ENCODE measurements at places on chromosomes 16 and 17. TPM values are rescaled to one million over a fixed set of nuclear protein-coding genes. Genes with fewer than 3 reads are reported as not detected.

- no peak for DNase-seq
- H3K36me3 ChIP-seq = no peaks in the 10 kb centered on the region
- H3K4me1 ChIP-seq = no peaks in the 10 kb centered on the region
- H3K27me3 ChIP-seq = no peaks in the 10 kb centered on the region
These were observed 88.2 kb downstream of the CHD9 start for GRCh38 chr16:53142823-53143568.

The KRT24 gene
- not detected for total RNA-seq

DNA sequence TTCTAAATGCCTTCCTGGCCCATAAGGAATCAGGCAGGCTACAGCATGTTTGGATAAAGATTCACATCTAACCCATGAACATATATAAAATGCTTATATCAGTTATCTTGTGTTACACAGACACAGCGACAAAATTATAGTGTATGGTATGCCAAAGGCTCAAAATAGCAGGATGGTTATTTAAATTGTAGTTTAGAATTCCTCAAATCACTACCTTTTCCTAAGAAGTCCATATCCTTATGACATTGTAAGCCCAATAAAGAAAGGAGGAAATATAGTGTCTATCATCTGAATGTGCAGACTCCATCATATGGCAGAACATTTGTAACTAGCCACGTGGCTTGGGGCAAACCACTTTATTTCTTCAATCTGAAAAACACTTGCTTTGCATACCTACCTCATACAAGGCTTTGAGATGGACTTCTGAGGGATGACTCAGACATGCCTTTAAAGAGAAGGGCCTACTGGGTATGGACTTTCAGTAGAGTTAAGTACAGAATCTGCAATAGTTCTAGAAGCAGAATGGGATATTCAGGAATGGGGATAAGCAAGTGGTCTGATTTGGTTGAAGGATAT, 12.1 kb upstream of the DHX8 start:
- H3K4me1 ChIP-seq = no peaks in the 10 kb centered on the region
- H3K4me3 ChIP-seq = no peak overlapping the region

GRCh38 chr17:42720996-42721583, 23.8 kb downstream of the EZH1 start:
- peak; percentile 33 for DNase-seq
- peaks cover 3% of the 10 kb centered on the region for H3K27me3 ChIP-seq
- H3K4me1 ChIP-seq = peaks cover 11% of the 10 kb centered on the region
- no peak overlapping the region for H3K27ac ChIP-seq
- peaks cover 25% of the 10 kb centered on the region for H3K36me3 ChIP-seq

GRCh38 chr17:16101440-16101839, 101.8 kb downstream of the TTC19 start:
- no peaks in the 10 kb centered on the region for H3K27me3 ChIP-seq
- H3K4me3 ChIP-seq = no peak overlapping the region
- no peaks in the 10 kb centered on the region for H3K4me1 ChIP-seq
- H3K27ac ChIP-seq = no peak overlapping the region
- DNase-seq = no peak
- H3K36me3 ChIP-seq = peaks cover 41% of the 10 kb centered on the region

GRCh38 chr16:23298290-23298915, 3.7 kb upstream of the SCNN1B start:
- H3K27ac ChIP-seq = no peak overlapping the region
- H3K4me1 ChIP-seq = peaks cover 6% of the 10 kb centered on the region
- H3K36me3 ChIP-seq = no peaks in the 10 kb centered on the region
- no peak overlapping the region for H3K4me3 ChIP-seq

DNA sequence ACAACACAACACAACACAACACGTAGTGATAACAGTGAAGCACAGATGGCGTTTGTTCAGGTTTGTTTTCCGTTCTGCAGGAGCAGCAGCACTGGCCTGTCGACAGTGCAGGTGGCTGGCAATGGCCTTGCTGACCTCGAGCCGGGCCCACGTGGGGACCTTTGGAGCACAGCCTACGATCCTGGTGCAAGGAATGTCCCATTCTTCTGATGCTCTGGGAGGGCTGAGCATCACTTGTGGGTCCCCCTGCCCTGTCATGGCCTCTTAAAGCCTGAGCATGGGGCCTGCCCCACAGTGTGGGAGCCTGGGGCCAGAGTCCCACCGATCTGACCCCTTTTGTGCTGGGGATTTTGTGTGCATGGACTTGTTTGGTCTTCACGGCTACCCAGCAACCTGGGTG, 6.8 kb downstream of the MAP2K3 start:
- DNase-seq = no peak
- peak overlapping the region; percentile 15 for H3K4me3 ChIP-seq
- peaks cover 21% of the 10 kb centered on the region for H3K27me3 ChIP-seq
- H3K27ac ChIP-seq = no peak overlapping the region

The JPH3 gene
- total RNA-seq = 19.1 TPM

DNA sequence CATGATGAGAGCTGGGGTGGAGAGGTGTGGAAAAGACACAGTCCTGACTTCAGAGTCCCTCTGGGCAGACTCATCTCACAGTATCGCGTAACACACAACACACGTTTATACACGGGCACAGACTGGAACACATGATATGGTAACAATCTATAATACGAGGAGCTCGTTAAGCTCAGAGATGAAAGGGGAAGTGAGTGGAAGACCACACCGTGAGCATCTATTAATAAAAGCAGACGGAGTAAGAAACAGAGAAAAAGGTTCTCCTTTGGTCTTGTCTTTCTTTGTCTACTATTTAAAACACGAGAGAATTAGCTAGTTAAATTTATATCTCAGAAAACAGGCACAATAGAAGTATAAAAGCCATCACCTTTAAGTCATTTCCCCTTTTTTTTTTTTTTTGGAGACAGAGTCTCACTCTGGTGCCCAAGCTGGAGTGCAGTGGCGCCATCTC, 13.5 kb downstream of the ANKRD11 start:
- H3K27ac ChIP-seq = peak overlapping the region; percentile 13
- H3K4me3 ChIP-seq = no peak overlapping the region
- peaks cover 2% of the 10 kb centered on the region for H3K36me3 ChIP-seq
- peaks cover 2% of the 10 kb centered on the region for H3K27me3 ChIP-seq

DNA sequence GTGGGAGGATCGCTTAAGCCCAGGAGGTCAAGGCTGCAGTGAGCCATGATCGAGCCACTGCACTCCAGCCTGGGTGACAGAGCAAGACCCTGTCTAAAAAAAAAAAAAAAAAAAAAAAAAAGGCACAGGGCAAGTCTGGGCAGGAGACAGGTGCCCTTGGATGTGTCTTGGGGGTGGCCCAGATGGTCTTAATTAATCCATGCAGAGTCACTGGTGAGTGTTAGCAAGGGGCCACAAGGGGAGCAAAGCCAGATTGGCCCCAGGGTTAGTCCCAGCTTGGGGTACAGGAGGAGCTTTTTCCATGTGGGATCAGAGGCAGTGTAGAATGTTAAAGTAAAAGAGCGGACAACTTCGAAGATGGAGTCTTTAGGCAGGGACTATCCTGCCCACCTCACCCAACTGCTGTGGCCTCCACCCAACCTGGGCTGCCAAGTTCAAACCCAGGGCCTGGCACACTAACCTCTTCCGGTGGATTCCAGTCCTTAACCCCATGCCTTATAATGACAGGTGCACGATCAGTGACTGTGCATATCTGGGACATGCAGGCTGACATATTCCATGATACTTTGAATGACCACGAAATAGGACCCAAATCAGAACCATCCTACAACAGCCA, 32.2 kb upstream of the MFSD6L start:
- H3K4me1 ChIP-seq = peaks cover 5% of the 10 kb centered on the region
- no peak overlapping the region for H3K4me3 ChIP-seq
- no peak for DNase-seq
- peaks cover 7% of the 10 kb centered on the region for H3K27me3 ChIP-seq

The YBX2 gene
- 14.6 TPM for total RNA-seq

DNA sequence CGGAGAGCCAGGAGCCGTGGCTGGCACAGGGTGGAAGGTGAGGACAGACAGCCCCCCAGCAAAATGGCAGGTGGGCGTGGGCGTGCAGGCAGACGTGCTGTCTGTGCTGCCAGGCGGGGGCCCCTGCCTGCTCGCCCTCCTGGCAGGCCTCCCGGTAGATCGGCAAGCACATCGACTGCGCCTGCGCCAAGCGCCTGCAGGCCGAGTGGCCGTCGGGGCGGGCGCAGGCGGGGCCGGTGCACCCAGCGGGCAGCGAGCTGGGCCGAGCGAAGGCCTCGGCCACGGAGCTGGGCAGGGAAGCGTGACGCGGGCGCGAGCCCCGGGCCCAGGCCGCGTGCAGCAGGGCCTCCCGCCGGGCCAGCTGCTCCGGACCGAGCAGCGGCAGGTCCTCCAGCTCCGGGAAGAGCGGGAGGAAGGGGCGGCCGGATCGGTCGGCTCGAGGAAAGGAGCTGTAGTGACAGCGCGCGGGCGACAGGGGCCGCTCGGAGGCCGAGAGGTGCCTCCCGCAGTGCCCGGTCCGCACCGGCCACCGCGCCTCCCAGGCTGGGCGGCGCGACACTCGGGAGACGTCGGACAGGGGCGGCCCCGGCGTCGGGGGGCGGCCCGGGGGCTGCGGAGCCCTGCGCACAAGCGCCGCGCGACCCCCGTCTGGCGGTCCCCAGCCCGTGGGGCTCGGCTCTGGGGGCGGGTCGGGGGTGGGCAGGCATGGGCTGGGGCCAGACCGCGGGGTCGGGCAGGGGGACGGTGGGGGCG, 16.9 kb downstream of the GRIN2C start:
- DNase-seq = peak; percentile 73
- H3K4me3 ChIP-seq = no peak overlapping the region
- H3K36me3 ChIP-seq = no peaks in the 10 kb centered on the region
- no peak overlapping the region for H3K27ac ChIP-seq
- peaks cover 14% of the 10 kb centered on the region for H3K4me1 ChIP-seq

- H3K27me3 ChIP-seq = no peaks in the 10 kb centered on the region
- no peak overlapping the region for H3K27ac ChIP-seq
- no peak for DNase-seq
- H3K4me3 ChIP-seq = no peak overlapping the region
These were observed 50.2 kb downstream of the GRB7 start for GRCh38 chr17:39787743-39788484.

DNA sequence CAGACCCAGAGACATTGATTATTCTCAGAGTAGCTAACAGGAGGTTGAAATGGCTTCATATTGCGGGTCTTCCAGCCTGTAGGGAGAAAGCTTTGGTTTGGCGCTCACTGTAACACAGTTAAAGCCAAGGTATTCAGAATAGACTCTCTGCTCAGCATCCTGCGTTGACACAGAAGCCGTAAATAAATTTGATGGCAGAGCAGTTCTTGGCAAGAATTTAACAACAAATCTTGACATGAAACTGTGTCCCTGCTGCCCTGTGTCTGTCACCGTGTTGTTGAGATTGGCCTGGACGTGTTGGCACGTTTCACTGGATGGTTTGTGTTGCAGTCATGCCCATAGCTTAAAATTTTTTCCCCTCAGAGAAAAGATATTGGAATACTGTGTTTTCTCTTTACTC, 359.6 kb downstream of the SNX29 start:
- H3K27ac ChIP-seq = no peak overlapping the region
- peaks cover 7% of the 10 kb centered on the region for H3K4me1 ChIP-seq
- H3K36me3 ChIP-seq = no peaks in the 10 kb centered on the region
- peaks cover 6% of the 10 kb centered on the region for H3K27me3 ChIP-seq

- H3K4me1 ChIP-seq = peaks cover 5% of the 10 kb centered on the region
- no peak overlapping the region for H3K4me3 ChIP-seq
- H3K27ac ChIP-seq = peak overlapping the region; percentile 7
- no peaks in the 10 kb centered on the region for H3K27me3 ChIP-seq
- DNase-seq = no peak
These were observed 9.1 kb upstream of the SIAH1 start for GRCh38 chr16:48394355-48394703.

DNA sequence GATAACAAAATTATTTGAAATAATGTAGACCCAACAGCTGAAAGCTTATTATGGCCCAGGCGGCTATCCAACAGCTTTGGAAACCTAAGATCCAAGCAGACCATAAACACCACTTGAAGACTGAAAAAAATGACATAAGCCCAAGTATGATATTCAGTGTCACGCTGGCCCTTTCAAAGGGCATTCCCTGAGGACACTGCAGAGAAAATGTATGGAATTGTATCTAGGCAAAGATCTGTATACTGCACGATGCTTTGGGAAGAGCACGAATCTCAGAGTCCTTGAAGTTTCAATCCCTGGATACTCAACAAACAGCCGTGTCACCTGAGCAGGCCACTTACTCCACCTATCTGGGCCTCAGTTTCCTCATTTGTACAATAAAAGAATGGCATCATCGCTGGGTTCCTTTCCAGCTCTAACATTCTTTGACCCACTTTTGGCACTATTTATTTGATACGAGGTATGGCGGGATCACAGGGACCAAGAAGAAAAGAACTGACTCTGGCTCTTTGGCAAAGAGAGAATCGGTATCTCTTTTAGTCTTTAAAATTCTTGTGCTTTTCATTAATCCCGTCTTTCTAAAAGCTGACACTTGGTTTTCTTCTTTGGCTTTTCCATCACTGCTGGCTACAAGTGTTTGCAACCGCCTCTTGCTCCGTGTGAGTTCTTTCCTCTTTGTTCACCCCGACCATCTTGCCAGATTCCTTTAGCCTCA, 1.2 kb downstream of the STAT5B start:
- DNase-seq = no peak
- peak overlapping the region; percentile 99 for H3K4me3 ChIP-seq
- H3K36me3 ChIP-seq = no peaks in the 10 kb centered on the region
- peak overlapping the region; percentile 89 for H3K27ac ChIP-seq

The KRTAP2-2 gene
- not detected for total RNA-seq

The ERAL1 gene
- 61.1 TPM for total RNA-seq

DNA sequence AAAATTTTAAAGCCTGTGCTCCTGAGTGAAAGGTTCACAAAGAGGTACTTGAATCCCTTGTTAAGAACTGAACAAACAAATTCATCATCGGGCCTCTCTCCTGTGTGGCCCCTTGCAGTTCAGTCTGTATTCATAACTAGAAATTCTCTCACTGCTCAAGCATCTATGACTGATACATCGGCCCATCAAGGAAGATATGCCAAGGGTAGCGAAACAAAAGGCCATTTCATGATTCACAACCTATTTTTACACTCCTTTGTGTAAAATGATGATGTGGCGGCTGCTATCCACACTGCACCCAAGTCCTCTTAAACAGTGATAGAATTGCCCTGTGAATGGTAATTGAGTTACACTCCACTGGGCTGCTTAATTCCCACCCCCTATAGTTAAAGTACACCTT, 204.6 kb downstream of the STX8 start:
- no peaks in the 10 kb centered on the region for H3K27me3 ChIP-seq
- H3K27ac ChIP-seq = no peak overlapping the region
- H3K36me3 ChIP-seq = no peaks in the 10 kb centered on the region
- DNase-seq = no peak
- peaks cover 10% of the 10 kb centered on the region for H3K4me1 ChIP-seq
- no peak overlapping the region for H3K4me3 ChIP-seq

All from endothelial cell (in vitro differentiated cells).